ENCODE measurements at places on chromosomes 6 and 20.

DNA sequence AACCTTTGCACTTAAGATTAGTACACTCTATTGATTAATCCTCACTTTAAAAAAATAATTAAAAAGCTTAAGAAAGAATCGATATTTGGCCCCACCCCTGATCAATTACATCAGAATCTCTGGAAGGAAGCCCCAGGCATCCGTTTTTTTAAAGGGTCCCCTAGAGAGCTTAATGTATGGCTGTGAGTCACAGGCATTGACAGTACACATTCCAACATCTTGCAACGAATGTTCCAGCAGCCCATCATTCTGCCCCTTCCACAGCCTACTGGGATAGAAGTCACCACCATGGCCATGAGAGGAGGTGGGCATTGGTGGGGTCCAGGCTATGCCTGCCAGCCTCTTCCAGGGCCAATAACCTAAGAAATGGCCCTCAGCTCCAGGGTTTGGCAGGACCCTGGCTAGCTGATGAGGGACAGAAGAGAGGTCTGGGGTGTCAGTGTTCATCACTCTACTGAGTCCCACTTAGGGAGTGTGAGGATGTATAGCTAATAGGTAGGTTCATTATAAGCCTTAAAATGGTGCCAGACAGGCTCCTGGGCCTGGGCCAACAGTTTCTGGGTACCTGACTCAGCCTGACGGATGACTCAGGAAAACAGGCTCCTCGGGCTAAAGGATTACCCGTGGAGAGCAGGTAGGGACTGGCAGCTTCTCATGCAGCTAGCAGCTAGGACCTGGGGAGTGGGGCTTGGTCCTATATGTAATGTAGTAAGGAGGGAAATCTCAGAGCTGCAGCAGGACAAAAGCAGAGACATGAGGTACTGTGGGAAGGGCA is 40.4 kb downstream of the MDGA1 start:
- no peak for DNase-seq

- DNase-seq: no peak
Measured at GRCh38 chr20:54098047-54098446, 27.7 kb upstream of the BCAS1 start.

DNA sequence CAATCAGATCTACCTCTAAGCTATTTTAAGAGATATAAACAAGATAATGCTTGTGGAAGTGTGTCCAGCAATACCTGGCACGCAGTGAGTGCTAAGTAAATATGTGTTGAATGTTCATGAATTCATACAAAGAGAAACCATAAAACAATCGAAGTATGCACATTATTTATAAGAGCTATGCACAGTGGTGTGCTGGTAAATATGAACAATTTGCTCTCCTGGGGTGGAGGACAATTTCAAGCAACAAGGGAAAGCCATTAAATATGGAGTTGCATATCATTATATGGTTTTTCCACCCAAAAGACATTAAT is 526.6 kb upstream of the MARCKS start:
- DNase-seq: no peak

DNA sequence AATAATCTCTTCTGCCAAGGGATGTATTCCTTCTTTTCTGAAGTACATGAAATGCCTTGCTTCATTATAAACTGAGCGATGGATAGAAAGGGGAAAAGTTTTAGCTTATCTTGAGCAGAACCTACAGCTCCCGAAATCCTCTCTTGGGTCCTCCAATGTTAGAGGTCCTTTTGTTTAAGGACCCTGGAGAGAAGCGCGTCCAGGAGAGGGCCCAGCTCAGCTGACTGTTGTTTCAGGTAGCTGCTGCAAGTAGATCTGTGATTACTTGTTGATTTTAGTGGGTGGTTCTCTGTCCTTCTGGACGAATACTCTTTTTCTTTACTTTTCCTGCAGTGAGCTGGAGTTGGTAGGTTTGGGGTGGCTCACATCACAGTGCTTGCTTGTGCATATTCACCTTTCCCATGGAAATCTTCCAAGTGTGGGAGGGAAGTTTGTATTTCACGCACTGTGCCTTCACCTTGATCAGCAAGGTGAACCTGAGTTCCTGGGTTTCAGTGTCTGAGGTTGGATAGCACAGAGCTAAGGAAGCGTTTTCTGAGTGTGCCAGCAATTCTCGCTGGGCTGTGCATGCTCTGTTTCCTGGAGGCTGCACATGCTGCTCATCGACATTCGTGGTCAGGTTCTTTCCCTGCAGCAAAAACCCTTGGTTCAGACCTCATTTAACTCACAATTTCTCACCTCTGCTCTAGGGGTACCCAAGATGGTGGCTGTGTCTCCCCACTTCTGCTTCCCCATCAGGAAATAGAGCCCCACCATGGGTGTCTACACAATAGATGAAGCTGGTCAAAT is 176.3 kb downstream of the JARID2 start:
- no peak for DNase-seq

- no peak for DNase-seq
Measured at GRCh38 chr6:31597006-31597405, 4.2 kb upstream of the NCR3 start.

DNA sequence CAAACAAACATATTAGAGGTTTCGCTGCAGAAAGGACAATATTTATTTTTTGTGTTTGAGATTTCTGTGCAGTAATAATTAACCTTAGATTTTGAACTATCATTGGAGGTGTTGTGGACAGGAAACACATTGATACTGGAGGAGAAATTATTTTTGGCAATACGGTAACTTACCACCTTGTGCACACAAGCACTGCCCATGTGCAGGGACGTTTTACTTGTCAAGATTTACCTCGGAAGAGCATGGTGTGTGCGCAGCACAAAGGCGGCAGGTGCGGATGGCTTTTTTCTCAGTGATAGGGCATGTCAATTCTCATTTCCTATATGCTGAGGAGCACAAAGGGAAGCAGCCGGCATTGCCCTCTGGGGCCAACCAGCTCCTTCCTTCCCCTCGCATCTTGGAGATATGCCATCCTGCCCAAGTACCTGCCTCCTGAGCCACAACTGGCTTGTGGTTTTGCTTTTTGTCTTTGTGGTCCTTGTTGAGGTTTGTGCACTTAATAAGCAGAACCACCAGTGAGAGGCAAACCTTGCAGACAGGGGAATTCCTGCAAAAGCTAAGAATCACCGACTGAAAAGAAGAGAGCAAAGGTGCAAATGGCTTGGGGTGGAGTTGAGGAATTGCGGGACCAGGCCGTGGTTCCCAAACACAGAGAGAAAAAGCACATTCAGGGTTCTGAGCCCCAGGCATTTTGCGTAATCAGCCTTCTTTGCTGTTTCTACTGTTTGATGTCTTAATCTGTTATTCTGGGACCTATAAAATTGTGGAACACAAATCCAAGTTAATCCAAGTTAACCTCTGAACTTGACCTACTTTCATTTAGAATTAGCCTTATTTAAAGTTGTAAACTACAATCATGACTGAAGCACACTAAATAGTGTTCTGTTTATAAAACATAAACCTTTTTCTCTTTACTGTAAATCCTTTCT is 21.9 kb downstream of the SAMD5 start:
- DNase-seq: no peak

DNA sequence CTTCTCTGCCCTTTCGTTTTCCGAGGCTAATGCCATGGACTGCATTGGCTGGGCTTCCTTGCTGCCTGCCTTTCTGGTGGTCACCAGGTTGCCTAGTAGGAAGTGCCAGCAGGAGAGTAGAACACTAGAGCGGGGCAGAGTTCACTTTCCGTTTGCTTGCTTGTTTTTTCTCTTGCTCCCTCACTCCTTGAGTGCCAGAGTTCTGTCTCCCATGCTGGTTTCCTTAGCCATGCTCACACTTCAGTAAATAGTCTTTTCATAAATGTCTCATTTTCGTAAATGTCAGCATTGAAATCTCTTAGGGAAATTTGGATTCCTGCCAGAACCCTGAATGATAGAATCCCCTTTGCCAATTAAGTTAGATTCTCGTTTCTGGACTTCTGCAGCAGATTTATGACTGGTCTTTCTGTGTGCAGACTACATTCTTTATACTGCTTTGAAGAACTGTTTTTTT is 63.9 kb downstream of the FAM83B start:
- DNase-seq: no peak

GRCh38 chr6:24856901-24857670 is 58.4 kb upstream of the ARMH2 start:
- DNase-seq: no peak

GRCh38 chr6:16967470-16967817 is 134.4 kb upstream of the STMND1 start:
- no peak for DNase-seq

DNA sequence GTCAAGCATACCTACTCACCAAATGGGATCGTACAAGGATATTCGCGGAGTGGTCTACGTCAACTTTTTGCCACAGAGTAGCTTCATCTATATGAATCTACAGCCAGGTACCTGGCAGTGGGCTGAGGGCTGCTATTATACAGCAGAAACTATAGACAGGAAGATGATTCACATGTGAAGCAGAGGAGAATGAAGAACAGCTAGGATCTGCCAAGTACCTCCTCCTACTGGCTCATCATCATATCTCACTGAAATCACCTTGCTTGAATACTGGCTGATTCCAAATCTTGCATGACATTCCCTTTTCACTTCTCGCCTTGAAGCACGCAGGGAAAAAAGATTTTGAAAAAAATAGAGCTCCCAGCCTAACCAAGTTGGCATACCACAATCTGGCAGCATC is 488.7 kb upstream of the NRSN1 start:
- no peak for DNase-seq

GRCh38 chr6:75065523-75065922 is 140.3 kb downstream of the COL12A1 start:
- DNase-seq: no peak

DNA sequence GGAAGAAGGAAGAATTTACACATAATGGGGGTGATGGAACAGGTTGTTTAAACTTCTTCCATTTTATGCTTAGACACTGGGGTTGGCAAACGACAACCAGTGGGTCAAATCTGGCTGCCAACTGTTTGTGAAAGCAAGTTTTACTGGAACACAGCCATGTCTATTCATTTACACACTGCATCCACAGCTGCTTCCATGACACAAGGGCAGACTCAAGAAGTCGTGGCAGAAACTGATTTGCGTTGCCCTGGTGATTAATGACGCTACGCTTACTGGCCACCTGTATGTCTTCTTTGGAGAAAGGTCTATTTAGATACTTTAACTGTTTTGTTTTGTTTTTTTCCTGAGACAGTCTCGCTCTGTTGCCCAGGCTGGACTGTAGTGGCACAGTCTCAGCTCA is 19.0 kb downstream of the CTCFL start:
- no peak for DNase-seq

GRCh38 chr20:4022386-4023286 is 7.3 kb upstream of the RNF24 start:
- no peak for DNase-seq

GRCh38 chr6:15025446-15025845 is 220.4 kb upstream of the JARID2 start:
- DNase-seq: no peak

- no peak for DNase-seq
Measured at GRCh38 chr6:31203345-31203979, 33.0 kb upstream of the POU5F1 start.

GRCh38 chr6:9540534-9541126 is 874.2 kb downstream of the TFAP2A start:
- no peak for DNase-seq
